Naive thymus-derived CD4-positive, alpha-beta T cell (primary cell): ENCODE measurements at places on chromosomes 1 and 21.

DNA sequence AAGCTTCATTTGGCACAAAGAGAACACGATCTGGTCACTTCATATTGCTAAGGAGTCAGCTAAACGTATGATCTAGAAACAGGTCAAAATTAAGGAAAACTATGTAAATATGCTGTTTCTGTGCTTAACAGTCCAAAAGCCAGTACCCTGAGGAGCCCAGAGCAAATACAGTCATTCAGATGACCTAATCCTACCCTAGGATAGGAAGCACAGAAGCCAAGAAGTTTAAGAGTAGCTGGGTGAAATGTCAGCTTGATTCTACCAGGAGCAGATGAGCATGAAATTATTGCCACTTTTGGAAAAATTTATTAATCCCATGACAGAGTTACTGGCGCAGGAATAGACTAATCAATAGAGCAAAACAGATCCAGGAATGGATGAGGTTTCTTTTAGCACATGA is 18.3 kb downstream of the SORT1 start:
- no peak for DNase-seq

- DNase-seq, result no peak
These were observed 387.1 kb downstream of the OMA1 start for GRCh38 chr1:58159434-58159830.

- no peak for DNase-seq
These were observed 26.1 kb downstream of the PROK1 start for GRCh38 chr1:110477041-110477440.

DNA sequence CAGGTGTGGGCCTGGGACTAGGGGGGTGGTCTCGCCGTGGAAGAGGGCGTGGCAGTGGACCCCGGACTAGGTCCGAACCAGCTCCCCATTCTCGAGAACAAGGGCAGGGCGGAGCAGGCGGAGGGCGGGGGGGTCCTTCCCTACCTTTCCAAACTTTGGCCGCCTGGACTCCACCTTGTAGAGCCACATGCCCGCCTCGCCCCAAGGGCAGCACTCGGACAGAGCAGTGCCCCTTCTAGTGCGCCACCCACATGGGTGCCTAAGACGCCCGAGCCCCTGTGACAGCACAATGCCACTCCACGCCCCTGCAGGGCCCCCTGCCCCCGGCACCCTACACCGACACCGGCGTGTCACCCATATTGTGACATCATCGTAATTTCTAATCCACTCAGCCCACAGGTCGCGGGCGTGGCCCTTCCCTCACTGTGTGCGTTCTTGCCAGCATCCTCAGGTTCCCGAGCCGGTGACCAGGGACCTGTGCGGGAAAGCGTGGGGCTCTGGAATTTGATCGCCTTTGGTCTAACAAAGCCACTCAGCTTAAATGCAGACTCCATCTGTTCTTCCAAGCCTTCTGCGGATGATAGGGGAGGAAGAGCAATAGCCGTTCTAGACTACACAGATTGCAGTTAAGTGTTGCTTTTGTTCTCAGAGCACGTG is 553 bp upstream of the STMN1 start:
- no peak for DNase-seq
